ENCODE measurements at places on chromosomes 6 and 20.

DNA sequence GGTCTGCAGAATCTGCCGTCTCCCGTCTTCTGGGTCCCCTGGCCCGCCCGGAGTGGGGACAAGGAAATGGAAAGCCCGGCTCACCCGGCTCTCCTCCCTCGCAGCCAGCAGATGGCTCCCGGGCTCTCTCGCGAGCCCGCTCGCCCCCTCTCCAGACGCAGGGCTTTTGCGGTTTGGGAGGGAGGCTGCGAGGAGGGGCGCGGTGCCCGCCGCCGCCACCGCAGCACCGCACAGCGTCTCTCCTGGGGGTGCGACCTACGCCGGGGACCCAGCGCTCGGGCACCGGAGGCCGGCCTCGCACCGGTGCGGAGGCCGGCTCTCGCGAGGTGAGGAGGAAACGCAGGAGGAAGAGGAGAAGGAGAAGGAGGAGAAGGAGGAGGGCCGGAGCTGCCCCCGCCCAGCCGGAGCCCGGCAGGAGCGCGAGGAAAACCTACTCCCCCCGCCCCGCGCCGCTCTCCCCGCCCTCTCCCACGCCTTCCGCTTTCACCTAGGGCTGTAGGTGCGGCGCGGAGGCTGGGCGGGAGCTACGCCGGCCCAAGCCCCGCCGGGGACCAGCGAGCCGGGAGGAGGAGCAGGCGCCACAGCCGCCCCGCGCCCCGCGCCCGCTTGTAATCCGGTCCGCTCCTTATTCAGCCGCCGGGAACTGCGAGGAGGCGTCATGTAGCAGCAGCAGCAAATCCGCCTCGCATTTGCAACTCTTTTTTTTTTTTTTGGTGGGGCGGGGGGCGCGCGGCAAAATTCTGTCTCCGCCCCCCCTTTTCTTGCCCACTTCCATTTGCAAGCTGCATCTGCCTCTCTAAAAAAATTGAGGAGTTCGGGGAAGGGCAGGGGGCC lies at the start of gene CARMIL1:
CARMIL1 (plus strand) TSS at position 461 of the 834 bp plus-strand sequence. CDS start 422 bp downstream, outside the sequence.
- no peak for DNase-seq

DNA sequence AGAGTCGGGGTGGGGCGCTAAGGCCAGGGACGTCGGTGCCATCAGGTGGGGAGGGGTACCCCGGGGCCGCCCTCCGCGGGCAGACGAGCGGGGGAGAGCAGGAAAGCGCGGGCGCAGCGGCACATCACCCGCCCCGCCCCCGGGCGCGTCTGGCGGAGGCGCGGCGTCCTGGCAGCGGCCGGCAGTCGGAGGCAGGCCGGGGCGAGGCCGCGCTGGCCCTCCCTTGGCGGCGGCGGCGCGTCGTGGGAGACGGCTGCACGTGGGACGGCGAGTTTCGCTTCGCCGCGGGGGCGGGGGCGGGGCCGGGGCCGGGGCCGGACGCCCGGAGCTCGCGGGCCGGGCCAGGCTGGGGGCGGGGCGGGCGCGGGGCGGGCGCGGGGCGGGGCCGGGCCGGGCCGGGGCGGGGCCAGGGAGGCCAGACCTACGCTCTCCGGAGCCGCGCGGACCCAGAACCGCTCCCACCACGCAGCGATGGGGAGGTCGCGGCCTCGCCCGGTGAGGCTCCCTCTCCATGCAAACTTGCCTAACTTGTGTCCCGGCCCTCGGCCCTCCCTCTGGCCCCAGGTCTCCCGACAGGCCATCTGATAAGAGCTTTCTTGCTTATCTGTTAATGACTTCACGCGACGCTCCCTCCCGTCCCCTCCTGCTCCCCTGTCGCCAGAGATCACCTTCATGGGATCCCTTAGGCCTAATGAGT lies 12.5 kb downstream of the ITPR3 start:
- DNase-seq = no peak

DNA sequence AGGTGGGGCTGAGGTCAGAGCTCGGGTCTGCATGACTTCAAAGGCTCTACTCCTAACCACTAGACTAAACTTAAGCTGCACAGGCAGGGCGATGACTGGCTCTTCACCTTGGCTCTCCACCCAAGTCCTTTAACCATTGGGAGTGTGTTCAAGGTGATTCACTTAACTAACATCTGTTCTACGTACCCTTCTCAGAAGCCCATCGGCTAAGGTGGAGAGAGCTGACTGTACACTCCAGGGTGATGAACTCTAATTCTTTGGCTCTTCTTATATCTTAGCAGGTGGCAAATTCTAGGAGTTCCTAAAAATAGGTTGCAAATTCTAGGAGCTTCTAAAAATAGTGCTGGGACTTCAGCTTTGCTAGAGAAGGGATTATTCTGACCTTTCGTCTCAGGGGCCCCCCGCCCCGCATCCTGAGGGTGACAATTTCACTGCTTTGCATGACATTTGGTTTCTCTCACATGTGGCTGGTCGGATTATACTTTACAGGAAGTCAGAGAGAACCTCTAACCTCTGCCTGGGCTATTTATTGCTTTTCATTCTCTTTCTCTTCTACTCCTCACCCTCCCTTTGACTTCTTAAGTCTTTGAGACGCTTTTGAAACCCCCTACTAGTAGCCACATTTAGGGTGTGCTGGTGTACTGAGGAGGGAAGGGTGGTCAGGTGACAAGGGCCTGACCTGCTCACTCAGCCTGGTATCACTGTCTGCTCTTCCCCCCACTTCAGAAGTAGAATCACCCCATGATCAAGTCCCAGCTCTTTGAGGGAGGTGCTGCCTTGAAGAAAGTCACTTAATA lies 55.5 kb downstream of the PRDM1 start:
- no peak for DNase-seq

- no peak for DNase-seq
Measured at GRCh38 chr6:83071707-83072106, 4.2 kb downstream of the DOP1A start.

DNA sequence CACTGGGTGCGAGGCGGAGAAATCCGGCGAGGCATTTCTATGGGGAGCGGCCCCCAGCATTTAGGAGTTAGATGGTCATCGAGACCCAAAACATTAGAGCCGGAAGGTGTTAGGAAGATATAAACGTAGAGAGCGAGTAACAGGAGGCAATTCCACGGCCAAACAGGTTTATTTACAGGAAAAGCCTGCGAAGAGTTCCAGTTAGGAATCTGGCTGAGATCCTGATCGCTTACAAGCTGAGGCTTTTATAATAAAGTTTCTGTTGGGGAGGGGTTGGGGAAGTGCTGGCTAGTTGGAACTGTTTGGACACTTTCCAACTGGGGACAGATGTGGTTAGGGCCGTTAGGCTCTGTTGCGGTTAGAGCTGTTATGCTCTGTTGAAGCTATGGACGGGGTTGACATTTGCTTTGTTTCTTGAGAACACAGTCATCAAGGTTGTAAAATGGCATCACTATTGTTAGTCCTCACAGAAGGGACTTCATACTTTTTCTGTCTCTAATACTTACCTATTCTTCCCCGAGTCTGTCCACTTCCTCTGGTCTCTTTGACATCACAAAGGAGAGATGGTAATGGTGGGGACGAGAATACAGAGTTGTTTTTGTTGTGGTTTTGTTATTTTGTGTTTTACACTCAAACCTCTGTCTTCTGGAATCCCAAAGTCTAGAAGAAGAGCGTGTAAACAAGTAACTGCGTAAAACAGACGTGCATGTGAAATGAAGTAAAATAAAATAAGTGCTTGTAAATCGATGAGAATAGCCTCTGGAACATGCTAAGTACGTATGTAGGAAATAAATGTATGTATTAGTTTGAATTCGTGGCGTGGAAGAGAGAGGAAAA lies 554 bp upstream of the ZSCAN31 start:
- DNase-seq = peak; percentile 90

GRCh38 chr6:1724616-1725015 lies 114.9 kb downstream of the FOXC1 start:
- no peak for DNase-seq

DNA sequence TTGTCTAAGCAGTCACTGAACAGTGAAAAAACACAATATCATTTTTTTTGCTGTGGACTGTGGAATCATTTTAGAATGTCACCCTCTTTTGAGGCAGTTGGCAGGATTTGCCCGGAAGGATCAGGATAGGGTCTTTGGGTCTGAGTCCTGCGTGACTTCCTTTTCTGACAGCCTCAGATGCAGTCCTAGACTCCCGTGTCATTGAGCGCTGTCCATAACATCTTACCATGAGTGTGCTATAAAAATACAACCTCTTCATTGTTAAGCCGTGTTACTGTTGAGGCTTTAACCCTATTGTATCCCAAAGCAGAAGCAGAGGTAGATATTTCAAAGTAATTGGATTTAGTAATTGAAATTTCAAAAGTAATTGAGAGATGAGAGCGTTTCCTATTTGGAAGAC lies 30.6 kb downstream of the ARID1B start:
- no peak for DNase-seq

DNA sequence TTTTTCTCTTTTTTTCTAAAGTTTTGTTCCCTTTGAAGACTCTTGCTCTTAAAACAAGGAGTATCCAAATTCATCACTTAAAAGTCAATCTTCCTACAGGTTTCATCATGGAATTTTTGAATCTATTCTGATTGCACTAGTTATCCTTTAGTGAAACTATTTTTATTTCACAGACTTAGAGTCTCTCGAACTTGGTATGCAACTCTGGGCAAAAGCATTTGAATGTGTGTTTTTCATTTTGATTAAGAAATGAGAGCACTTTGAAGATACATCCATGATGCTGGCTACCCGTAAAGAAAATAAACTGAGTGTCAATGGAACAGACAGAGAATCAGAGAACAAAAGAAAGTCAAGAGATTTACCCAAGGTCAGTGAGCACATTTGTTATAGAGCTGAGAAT lies 586.5 kb downstream of the EPM2A start:
- no peak for DNase-seq

DNA sequence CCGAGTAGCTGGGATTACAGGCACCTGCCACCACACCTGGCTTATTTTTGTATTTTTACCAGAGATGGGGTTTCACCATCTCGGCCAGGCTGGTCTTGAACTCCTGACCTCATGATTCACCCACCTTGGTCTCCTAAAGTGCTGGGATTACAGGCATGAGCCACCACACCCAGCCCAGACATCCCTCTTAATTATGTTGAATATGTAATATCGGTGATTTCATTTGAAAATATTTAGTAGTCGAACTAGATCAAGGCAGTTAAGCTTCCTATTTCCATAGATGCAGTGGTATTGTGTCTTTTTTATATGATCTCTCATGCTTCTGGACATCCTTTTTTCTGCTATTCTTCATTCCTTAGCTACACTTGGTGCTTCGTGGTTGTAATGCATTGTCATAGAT lies 29.7 kb downstream of the ESR1 start:
- no peak for DNase-seq

DNA sequence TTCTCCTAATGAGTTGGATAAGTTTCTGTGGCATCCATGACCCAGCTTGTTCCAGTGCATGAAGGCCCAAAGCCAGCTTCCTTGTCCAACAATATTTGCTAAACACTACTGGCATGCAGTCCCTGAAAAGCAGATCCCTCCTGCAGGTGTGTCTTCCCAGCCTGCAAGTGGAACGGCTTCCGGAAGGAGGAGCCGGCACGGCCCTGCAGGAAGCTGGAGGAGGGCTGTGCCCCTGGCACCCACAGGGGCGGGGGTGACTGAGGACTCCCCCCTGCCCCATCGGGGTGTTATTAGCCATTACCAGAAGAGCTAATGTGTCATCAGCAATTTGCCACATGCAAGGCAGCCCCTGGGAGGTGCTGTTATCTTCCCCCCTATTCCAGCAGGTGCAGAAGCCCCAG lies 27.4 kb downstream of the NPEPL1 start:
- DNase-seq = no peak

DNA sequence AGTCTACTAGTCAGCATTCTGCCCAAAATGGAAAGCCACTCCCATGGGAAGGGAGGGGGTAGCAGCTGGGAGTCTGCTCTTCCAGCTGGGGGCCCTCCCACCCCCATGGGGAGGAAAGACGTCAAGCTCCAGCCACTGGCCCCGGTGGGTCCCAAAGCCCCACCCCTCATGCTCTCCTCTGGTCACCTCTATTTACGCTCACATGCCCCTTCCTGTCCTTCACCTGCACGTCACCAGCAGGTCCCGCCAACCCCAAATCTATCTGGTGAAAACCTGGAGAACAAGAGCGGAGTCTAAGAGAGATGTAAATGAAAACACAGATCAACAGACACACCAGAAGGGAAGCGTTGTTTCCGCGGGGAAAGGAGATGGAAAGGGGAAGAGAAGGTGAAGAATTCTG lies 30.0 kb upstream of the ZBP1 start:
- no peak for DNase-seq

DNA sequence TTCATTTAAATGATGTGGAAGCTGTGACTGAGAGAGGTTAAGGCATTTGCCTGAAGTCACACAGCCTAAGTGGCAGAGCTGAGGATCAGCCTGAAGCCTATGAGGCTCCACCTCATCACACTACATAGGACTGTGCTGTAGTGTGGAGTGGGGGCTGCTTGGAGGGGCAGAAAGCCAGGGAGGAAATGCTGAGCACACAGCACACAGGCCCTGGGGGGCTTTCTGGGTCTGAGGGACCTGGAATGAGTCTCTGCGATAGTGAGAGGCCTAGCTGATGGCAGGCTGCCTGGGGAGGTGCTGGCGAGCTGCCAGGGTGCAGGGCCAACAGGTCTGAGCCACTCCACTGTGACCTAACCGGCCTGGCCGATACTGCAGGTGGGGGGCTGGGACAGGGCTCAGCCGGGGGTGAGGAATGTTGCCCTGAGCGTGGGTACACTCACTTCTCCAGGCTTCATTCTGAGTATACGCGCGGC lies 2.2 kb upstream of the ARHGAP40 start:
- no peak for DNase-seq

GRCh38 chr6:31701666-31702404 lies 1.3 kb downstream of the ABHD16A start:
- DNase-seq = no peak

- no peak for DNase-seq
Measured at GRCh38 chr6:151448623-151449022, 3.3 kb downstream of the RMND1 start.
